Caudate nucleus (tissue), 63 donors: ENCODE measurements at places on chromosomes 3 and 15.

GRCh38 chr3:191356631-191357439, 26.5 kb upstream of the UTS2B start:
- DNase-seq, result no peak

GRCh38 chr3:43327582-43327979, 41.2 kb downstream of the SNRK start:
- no peak for DNase-seq

- no peak for DNase-seq
Observed at GRCh38 chr3:195774917-195775316, 36.8 kb downstream of the MUC4 start.

DNA sequence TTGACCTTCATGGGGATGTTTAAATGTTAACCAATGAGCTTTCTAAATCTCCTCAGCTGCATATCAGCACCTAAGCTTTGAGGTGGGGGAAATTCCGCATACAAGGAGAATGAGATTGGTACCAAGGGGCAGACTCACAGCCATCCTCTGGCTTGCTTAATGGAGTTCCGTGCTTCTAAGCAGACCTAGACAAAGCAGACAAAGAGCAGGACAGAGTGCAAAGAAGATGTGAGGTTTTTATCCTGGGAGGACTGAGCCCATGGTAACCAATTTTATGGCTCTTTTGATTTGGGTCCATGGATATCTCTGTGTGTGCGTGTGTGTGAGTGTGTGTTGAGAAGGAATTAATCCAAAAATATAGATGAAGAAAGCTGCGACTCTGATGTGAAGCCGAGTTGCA, 7.5 kb downstream of the TAFA4 start:
- no peak for DNase-seq

DNA sequence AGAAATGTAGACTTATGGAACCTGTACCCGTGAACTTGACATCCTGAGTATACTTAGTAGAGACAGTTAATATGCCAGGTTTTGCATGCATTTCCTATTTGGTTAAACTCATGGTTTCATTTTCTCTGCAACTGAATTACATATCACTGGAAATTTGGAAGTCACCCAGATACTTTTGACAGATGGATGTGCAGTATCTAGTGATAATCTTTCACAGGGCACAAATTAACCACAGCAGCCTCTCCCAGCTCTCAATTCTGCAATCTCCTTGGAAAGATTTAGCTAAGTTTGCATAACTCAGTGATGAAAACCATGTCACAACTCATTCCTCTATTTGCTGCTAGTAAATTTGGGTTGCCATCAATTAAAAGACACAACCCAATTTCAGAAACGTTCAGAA, 162.3 kb upstream of the TPM1 start:
- DNase-seq, result no peak

DNA sequence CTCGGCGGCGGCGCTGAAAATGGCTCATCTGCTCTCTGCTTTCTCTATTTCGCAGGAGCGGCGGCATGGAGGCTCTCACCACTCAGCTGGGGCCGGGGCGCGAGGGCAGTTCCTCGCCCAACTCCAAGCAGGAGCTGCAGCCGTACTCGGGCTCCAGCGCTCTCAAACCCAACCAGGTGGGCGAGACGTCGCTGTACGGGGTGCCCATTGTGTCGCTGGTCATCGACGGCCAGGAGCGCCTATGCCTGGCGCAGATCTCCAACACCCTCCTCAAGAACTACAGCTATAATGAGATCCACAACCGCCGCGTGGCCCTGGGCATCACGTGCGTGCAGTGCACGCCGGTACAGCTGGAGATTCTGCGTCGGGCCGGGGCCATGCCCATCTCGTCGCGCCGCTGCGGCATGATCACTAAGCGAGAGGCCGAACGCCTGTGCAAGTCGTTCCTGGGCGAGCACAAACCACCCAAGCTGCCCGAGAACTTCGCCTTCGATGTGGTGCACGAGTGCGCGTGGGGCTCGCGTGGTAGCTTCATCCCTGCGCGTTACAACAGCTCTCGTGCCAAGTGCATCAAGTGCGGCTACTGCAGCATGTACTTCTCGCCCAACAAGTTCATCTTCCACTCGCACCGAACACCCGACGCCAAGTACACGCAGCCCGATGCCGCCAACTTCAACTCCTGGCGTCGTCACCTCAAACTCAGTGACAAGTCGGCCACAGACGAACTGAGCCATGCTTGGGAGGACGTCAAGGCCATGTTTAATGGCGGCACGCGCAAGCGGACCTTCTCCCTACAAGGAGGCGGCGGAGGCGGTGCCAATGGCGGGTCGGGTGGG, 790 bp downstream of the SKOR1 start:
- DNase-seq, result no peak
